ENCODE measurements at places on chromosomes 3 and 15.

GRCh38 chr3:173410436-173410835, 12.9 kb downstream of the NLGN1 start:
- no peak for DNase-seq

GRCh38 chr3:182450942-182451787, 342.1 kb upstream of the ATP11B start:
- DNase-seq = no peak

DNA sequence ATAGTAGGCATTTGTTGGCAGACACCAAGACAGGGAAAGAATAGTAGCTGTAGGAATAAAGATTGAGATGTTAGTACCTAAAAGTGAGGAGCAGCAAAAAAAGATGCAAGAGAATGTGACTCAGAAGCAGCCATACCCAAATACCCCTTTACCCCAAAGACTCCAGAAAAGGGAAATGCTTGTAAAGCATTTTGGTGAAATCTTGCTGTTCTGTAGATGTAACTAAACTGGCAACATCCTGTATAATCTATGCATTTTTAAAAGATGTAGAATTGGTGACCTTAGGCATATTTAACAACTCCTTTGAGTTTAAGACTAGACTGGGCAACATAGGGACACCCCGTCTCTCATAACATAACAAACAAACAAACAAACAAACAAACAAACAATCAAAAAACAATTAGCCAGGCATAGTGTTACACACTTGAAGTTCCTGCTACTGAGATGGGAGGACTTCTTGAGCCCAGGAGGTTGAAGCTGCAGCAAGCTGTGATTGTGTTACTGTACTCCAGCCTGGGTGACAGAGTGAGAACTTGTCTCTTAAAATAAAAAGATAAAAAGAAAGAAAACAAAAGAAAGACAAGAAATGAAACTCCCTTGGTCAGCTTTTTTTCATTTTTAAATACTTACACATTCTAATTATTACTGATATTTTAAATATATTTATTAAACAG, 361.5 kb upstream of the KCNH8 start:
- DNase-seq = no peak

DNA sequence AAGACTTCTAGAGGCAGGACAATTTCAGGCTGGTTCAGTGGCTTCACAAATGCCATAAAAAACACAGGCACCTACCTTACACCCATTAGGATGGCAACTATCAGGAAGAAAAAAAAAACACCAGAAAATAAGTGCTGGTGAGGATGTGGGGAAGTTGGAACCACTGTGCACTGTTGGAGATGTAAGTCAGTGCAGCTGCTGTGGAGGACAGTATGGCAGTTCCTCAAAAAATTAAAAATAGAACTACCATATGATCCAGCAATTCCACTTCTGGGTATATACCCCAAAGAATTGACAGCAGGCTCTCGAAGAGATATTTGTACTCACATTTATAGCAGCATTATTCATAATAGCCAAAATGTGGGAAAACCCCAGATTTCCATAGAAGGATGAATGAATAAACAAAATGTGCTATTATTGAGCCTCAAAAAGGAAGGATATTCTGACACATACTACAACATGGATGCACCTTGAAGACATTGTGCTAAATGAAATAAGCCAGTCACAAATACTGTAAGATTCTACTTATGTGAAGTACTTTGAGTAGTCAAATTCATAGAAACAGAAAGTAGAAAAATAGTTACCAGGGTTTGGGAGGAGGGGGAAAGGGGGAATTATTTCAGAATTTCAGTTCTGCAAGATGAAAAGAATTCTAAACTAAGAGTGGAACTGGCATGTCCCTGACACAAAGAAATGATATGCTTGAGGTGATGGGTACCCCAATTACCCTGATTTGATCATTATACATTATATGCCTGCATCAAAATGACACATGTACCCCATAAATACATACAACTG, 40.9 kb downstream of the NR1D2 start:
- no peak for DNase-seq

DNA sequence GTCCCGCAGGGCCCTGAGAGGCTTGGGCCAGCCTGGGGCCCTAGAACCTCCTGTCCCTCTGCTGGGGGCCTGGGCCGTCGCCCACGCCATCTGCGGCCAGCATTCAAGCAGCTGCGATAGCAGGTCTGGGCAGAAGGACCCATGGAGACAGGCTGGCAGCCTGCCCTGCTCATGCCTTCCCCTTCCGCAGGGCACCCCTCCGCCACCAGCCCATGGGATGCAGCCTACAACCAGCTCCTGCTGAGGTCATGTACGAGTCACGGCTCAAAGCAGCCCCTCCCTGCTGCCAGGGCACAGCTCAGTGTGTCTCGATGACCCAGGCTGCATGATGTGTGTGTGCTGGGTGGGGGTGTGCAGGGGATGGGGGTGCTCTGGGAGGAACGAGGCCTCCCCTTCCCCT, 27.8 kb downstream of the DUSP7 start:
- DNase-seq = no peak

DNA sequence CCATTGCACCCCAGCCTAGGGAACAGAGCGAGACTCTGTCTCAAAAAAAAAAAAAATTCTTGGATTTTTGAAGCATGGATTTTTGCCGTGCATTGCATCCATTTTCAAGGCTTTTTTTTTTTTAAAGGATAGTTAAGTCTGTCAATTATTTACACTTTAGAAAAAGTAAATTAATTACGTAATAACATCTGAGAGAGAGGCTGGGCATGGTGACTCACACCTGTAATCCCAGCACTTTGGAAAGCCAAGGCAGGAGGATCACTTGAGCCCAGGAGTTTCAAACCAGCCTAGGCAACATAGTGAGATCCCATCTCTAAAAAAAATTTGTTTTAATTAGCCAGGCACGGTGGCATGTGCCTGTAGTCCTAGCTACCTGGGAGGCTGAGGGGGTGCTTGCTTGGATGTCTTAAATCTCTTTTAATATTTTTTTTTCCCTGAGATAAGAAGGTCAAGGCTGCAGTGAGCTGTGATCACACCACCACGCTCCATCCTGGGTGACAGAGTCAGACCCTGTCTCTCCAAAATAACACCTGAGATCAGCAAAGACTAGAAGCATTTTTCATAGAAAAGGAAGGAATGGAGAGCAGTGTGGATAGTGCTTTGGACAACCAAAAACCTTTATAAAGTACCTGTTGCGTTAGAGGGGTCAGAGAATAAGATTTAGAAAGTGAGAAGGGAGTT, 6.8 kb upstream of the SENP7 start:
- no peak for DNase-seq

- DNase-seq = no peak
These were observed 70.7 kb downstream of the XXYLT1 start for GRCh38 chr3:195200010-195200822.

GRCh38 chr15:29682781-29683180, 139.5 kb downstream of the TJP1 start:
- DNase-seq = no peak

- no peak for DNase-seq
These were observed 32.1 kb downstream of the CD200 start for GRCh38 chr3:112365035-112365434.

DNA sequence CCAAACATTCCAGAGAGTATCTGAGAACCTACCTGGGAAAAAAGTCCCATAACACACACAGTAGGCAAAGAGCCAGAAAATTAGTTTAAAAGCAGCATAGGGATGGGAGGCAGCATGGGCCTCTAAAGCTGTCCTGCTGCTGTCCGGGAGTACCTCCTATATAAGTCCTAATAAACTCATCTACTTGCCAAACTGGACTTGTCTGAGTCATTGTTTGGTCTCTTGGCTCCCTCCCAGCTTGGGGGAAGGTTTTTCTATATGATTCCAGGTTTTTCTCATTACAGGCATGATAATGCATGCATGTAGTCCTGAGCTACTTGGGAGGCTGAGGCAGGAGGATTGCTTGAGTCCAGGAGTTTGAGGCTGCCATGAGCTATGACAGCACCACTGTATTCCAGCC, 17.5 kb upstream of the HACD2 start:
- no peak for DNase-seq

DNA sequence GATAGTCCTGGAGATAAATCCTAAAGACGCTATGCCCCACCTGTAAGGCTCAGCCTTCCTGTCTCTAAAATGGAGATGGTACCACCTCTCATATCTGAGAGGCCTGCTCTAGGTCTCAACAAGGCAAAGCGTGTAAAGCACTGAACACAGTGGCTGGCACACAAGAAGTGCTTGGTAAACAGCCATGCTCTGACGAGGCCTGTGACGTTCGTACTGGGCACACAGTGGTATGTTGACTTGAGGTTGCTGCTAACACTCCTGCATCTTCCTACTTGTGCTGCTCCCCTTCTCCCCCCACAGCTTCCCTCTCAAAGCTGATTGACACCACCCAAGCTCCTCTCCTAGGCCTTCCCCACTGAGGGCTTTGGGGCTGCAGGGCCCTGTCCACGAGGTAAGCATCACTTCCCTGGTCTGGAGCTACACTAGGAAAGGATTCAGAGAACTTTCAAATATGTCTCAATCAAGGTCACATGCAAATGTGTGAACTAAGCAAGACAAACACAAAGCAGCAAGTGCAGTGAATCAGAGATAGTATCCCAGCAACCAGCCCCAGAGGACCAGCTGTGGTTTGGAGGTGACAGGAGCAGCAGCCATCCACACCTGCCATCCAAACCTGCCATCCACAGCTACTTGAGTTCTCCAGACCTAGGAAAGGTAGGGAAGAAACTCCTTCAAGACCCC, 177.5 kb downstream of the STT3B start:
- DNase-seq = no peak

GRCh38 chr3:29614954-29615353, 334.1 kb downstream of the RBMS3 start:
- no peak for DNase-seq

- DNase-seq = no peak
These were observed 23.1 kb downstream of the CDCP1 start for GRCh38 chr3:45123030-45123429.

- no peak for DNase-seq
These were observed 9.9 kb upstream of the ARIH1 start for GRCh38 chr15:72464251-72464650.

DNA sequence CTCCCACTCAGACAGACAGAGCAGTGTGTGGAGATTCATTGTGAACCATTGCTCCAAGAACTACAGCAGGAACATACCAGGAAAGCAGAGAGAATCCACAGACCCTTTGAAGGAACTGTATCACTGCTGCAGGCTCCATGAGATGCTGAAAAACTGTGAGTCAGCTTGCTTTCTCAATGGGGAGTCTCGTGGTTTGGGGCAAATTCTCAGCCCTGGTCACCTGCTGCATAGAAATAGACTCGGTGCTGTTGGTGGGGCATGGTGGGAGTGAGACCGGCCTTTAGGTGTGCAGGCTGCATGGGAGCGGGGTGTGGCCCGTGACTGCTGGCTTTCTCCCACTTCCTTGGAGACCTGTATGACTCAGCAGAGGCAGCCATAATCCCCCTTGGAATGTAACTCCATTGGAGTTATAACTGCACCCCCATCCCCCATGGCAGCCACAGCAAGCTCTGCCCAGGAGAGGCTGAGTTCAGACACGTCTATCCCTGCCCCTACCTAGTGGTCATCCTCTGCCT, 35.6 kb downstream of the ALCAM start:
- no peak for DNase-seq

GRCh38 chr3:100710261-100710968, 1.1 kb downstream of the TFG start:
- peak; percentile 11 for DNase-seq

DNA sequence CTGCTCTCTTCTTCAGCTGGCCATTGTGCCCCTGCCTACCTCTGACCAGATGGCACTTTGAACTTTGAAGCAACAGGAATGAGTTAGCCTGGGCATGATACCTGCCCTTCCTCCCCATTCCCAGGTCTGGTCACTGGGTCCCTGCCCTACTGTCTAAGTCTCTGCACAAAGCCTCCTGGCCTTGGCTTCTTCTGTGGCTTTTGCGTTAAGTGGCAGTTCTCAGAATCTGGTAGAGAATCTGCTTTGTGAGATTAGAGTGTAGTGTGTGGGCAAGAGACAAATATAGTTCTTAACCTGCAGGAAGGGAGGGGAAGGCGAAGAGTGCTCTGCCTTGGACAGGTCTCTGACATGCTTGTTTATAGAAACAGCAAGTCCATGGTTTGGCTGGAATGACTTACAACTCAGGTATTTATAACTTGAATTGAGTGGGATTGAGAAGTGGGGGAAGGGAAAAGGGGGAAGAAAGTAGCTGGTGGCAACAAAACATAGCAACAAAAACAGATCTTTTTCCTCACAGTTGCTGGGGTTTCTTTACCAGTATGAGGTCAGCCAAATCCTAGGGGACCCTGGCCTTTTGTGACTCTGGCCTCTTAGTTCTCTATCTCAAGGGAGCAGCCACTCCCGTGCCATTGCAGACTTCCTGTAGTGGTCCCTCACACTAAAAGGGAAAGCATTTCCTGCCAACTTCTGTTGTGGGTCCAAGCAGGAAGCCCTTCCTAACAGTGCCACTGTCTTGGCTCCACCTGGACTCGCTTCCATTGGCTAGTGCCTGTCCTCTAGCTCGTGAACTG, 16.7 kb downstream of the MAPKBP1 start:
- no peak for DNase-seq

GRCh38 chr15:69914960-69915359, 182.8 kb downstream of the TLE3 start:
- DNase-seq = no peak

- DNase-seq = no peak
These were observed 832 bp upstream of the CACNA1D start for GRCh38 chr3:53493595-53493962.

GRCh38 chr3:187946163-187946691, 201.0 kb upstream of the BCL6 start:
- no peak for DNase-seq

DNA sequence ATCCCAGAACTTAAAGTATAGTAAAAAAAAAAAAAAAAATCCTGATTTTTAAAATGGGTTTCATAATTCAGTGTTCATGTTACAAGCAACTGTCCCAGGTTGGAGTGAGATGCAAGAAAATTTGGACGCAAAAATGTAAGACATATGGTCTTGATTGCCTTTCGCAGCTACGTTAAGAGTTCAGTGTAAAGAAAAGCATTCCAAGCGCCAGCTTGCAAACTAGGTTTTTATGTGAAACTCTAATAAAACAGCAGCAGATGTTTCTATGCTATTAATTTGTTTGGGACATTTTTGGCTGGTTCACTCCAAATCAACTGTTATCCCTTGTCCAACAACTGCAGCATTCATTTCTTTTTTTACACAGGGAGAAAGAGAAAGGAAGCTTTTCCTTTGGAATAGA, 957.8 kb downstream of the ROBO1 start:
- DNase-seq = no peak

Measured in CD4-positive, alpha-beta T cell treated with Interleukin-6 at 100 ng/mL for 8 hours (primary cell).